ENCODE measurements at places on chromosomes 2 and 18.
A peak's percentile ranks its signal among the peaks of the same experiment; 100 is the strongest.

GRCh38 chr2:98464772-98465310, 20.2 kb downstream of the INPP4A start:
- no peak for DNase-seq

GRCh38 chr2:191128172-191128910, 22.5 kb downstream of the STAT4 start:
- DNase-seq: no peak

- no peak for DNase-seq
Observed at GRCh38 chr2:232772531-232772930, 3.8 kb downstream of the KCNJ13 start.

DNA sequence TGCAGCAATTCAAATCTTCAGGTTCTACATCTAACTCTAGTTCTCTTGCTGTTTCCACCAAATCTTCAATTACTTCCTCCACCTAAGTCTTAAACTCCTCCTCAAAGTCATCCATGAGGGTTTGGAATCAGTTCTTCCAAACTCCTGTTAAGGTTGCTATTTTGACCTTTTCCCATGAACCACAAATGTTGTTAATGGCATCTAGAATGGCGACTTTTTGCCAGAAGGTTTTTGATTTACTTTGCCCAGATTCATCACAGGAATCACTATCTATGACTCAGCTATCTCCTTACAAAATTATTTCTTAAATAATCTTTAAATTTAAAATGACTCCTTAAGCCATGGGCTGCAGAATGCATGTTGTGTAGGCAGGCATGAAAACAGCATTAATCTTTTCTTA, 368.9 kb upstream of the TNP1 start:
- DNase-seq: no peak

GRCh38 chr2:19848952-19849351, 52.8 kb downstream of the TTC32 start:
- DNase-seq: no peak

- no peak for DNase-seq
Observed at GRCh38 chr2:53787614-53788289, 908 bp downstream of the ERLEC1 start.

GRCh38 chr18:59719544-59720181, 22.4 kb upstream of the CCBE1 start:
- no peak for DNase-seq

GRCh38 chr2:196399096-196399495, 227.7 kb upstream of the STK17B start:
- no peak for DNase-seq

DNA sequence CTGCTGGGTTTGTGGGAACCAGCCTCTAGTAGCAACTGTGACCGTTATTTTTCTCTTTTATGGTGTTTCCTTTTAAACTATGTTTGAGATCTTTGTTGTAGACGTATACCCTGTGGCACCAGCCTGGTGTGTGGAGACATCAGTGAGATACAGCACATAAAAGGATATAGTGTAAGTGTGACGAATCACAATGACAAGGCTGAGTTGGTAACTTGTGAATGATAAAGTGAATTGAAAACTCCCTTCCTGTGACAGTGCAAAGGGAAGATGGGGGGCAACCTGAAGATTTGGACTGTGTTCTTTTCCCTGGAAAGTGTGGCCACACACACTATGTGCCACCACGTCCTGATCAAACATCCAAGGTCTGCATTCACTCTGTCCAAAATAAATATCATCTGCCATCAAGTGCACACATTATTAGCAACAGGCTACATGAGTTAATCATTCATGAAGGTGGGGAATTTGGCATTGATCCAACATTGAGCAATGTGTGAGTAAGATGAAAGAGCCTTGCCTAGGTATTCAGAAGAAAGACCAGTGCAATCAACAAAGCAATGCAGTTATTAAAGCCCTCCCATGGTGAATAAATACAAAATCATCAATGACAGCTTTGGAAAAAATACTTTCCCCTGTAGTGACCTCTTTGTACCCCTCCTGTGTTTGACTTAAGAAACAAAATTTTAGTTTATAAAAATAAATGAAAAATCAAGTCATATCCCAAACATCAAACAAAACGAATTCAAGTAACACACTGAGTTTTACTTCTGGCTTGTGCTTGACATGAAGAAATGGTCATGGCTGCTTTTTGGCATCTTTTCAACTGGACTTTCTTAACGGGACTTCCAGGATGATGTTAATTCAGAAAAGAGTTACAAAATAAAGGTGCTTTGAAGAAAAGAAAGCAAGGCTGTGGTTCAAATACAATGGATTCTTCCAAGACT, 1280.5 kb upstream of the ZEB2 start:
- no peak for DNase-seq

GRCh38 chr18:79963658-79964329, 649 bp upstream of the HSBP1L1 start:
- DNase-seq: no peak

GRCh38 chr2:15981646-15982045, 41.3 kb downstream of the MYCN start:
- no peak for DNase-seq

DNA sequence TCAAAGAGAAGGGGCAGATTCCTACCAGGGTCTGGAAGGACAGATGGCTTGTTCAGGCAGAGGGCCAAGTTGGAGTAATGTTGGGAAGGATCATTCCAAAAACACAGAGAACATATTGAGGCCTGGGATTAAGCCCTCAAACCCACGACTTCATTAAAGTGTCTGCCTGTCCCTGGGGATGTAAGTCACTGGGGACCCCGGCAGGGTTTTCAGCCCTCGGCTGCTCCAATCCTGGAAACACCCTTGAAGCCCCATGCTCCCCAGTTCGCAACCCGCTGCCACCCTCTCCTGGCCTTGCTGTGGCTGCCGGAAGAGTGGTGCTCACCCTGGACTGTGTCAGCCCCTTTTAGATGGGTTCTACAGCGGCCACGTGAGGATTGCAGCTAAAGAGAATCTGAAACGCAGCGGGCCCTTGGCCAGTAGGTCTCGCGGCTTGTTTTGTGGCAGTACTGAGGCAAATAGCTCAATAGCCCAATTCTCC, 79.9 kb downstream of the EPAS1 start:
- DNase-seq: no peak

DNA sequence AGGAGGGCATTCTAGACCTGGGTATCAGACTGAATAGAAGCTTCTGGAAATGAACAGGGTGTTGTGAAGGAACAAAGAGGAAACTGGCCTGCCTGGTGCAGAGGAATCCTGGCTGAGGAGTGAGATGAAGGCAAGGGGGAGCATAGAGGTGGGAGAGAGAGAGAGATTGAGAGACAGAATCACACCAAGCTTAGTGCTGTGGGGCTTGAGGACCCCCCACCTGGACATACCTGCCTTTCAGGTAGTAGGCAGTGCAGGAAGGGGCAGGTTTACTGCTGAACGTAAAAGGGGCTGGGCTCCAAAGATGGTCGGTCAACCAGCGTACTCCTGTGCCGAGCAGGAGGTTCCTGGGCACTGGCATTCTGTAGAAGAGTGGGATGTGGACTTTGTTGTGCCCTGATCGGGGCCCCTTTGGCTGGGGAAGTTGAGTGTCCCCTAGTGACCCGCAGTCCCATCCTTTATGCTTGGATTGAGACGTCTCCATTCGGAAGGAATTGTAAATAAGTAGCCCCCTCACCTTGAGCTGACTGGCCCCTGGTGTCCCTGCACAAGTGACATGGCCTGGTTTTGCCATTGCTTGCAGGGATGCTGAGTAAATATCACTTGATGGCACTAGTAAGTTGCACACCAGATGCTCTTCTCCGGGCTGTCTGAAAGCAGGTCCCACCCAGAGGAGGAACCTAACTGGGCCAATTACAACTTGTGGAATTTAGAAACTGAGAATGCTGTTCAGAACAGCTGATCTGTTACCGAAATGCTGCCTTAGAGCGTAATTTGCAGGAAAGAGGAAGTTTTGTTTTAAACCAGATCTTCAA, 1.4 kb downstream of the UBE2F start:
- DNase-seq: no peak

- DNase-seq: no peak
Observed at GRCh38 chr18:36449451-36449850, 151.9 kb downstream of the FHOD3 start.

DNA sequence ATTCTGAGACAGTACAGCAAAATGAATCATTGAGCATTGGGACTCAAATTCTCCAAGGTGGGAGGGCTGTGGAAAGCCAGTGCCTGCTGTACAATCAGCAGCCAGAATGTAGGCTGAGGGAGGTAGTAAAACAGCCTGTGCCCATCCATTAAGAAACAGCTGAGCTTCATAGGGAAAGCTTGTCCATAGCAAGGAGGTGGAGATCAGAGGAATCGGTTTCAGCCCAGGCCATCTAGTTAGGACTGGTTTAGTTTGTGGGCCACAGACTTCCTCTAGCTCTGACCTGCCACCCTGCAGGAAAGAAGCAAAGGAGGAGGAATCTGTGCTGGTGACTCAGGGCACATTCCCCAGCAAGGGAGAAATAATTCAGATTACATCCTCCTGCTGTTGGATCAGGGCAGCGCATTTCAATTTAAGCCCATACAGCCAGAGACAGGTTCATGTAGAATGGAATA, 333.4 kb downstream of the SETBP1 start:
- DNase-seq: no peak

- no peak for DNase-seq
Observed at GRCh38 chr2:213232649-213233437, 51.4 kb upstream of the SPAG16 start.

- DNase-seq: no peak
Observed at GRCh38 chr2:218194880-218195279, 22.1 kb upstream of the ARPC2 start.

- no peak for DNase-seq
Observed at GRCh38 chr18:49019446-49020045, 68.8 kb upstream of the SMAD7 start.

GRCh38 chr2:10266133-10266620, 36.5 kb upstream of the HPCAL1 start:
- no peak for DNase-seq

DNA sequence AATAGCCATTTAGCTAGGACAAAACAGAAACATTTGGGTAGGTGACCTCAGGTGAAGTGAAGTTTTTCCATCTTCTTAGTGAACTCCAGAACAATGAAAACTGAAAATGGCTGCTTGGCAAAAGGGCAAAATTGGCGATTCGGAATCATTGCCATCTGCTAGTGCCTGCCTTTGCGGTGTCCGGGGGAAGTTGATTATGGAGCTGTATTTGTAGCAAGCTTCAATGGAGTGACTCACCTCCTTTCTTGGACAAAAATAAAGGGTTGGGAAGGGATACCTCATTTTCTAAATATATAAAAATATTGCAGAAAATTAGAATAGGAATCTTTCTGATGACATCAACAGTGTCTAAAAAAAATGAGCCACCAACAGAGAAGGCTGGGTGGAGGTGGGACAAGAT, 460.5 kb downstream of the TGIF1 start:
- no peak for DNase-seq

DNA sequence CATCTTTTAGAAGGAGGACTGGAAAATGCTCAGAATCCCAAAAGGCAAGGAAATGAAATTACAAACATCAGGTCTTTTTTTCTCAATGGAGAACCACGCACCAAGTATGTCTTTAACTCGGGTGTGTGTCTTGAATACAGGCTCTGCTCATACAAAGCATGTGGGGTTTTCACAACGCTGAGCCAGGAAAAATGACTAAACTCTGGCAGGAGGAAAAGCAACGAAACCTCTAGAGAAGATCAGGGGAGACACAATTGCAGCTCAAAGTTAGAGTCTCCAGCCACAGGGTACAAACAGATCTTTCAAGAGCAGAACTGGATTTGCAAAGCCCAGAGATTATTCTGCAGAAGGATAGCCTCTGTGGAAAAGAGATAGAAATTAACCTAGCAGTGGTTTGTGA, 42.8 kb upstream of the TPO start:
- no peak for DNase-seq

DNA sequence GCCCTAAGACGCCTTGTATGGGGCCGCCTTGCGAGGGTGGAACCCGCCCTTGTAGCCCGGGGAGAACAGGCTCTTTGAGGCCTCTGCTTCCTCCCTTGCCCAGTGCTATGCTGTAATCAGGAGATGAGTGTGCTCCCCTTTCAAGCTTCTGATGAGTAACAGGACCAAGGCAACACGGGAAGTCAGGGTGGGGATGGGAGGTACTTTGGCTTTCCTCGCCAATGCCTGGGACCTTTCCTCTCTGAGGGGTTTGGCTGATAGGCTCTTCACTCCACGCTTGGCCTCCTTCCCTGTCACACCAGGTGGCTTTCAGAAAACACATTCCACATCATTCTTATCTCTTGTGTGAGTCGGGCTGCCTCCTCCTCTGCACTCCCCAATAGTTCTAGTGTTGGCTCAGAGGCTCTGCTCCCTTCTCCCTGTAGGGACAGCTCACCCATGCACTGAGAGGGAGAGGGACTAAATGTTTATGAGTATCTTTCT, 223.7 kb upstream of the TRIB2 start:
- DNase-seq: peak; percentile 55

GRCh38 chr2:200625958-200626363, 40.1 kb downstream of the AOX1 start:
- no peak for DNase-seq

DNA sequence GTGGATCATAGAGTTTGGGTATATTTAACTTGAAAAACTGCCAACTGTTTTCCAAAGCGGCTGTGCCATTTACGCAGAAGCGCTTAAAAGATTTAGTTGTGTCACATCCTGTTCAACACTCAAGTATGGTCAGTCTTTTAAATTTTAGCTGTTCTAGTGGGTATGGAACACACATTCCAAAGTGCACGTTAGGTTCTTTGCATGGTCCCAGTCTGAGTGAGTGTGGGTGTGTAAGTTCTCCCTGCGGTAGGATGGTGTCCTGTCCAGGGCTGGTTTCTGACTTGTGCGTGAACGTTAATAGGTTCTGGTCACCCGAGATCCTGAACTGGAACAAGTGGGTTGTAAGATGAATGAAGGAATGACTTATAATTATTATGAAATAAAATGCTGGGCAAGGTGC, 28.4 kb upstream of the IL36G start:
- DNase-seq: no peak

GRCh38 chr2:118464046-118464445, 375.8 kb downstream of the INSIG2 start:
- DNase-seq: no peak

DNA sequence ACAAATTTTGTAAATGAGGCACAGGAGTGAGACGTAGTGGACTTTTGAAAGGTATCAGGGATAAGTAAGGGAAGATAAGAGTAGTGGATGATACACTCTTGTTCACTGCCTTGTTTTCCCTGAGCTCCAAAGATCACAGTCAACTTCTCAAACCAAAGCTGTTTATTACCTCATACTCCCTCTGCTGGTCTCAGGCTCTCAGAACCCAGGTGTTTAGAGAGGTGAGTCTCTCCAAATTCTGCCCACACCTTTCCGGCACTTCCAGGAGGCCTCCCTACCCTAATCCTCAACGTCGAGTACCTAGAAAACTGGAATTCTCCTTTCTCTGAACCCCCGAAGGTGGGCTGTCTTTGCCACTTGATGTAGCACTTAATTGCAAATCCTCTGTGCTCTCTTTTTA, 621.1 kb downstream of the BCL11A start:
- DNase-seq: no peak

DNA sequence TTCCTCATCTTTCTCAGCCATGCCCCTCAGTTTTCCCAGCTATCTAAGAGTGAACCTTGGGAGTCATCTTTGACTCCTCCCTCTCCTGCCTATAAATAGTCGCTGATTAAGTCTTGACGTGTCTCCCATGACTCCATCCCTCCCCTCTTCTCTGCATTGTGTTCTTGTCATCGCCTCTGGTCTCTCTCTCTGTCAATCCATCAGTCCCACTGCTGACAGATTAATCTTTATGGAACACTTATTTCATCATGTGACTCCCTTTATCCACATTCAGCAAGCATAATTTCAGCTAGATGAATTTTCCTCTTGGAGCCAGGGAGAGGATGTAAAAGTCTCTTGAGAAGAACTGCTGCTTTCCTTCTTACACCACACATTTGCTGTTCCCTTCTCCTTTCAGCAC, 9.4 kb downstream of the ADAM23 start:
- no peak for DNase-seq

- no peak for DNase-seq
Observed at GRCh38 chr18:76441002-76441667, 53.9 kb downstream of the ZNF516 start.

Measured in Right ventricle myocardium inferior (tissue), 1 donor.